Left lobe of liver (tissue), 2 donors: ENCODE measurements at places on chromosomes 2 and 18.

DNA sequence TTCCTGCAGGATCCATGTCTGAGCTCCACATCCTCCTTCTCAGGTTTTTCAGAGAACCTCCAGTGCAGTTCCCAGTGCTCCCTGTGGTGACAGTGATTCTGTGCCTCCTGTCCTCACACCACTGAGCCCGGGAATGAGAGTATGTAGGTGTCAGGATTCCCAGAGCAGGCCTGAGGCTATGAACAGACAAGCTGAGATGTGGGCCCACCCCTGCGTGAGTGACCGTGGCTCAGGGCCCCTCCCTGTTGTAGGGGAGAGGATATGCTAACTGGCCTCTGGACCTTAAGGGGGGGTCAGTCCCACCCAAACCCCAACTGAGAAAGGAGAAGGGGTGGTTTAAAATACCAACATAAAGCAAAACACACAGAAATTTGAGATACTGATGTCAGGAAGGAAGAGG is 104.8 kb upstream of the RAB12 start:
- DNase-seq, result no peak

- no peak for DNase-seq
These were observed 10.2 kb downstream of the TMEM17 start for GRCh38 chr2:62495761-62496160.

DNA sequence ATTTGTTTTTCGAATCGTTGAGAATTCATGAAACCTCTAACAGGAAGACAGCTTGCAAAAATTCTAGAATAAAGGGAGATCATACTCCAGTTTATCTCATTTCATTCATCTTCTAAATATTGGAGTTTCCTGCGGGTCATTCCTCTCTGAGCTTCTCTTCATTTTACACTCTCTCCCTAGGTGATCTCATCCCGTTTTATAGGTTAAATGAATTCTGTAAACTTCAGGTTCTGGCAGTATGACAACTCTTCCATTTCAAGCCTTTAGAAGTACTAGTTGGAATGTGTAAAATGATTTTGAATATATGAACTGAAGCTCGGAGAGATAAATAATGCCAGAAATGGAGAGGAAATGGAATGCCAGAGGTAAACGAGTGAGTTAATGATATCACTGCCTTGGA is 312.4 kb downstream of the METTL4 start:
- no peak for DNase-seq

DNA sequence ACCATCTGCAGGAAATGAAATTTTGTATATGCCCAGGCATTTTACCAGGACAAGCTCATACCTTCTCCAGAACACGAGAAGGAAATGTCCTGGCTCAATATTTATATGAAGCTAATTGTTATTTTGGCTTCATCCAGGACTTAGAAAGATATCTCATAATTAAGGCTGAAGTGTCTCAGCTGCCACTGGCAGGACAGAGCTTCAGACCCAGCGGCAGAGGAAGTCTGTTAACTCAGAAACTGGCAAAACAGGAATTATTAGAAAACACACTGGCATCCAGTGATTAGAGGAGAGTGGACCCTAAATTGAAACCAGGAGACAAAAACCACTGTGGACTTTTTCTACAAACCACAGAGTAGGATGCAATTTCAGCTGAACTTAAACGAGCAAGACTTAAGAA is 329.7 kb downstream of the CYRIA start:
- no peak for DNase-seq

DNA sequence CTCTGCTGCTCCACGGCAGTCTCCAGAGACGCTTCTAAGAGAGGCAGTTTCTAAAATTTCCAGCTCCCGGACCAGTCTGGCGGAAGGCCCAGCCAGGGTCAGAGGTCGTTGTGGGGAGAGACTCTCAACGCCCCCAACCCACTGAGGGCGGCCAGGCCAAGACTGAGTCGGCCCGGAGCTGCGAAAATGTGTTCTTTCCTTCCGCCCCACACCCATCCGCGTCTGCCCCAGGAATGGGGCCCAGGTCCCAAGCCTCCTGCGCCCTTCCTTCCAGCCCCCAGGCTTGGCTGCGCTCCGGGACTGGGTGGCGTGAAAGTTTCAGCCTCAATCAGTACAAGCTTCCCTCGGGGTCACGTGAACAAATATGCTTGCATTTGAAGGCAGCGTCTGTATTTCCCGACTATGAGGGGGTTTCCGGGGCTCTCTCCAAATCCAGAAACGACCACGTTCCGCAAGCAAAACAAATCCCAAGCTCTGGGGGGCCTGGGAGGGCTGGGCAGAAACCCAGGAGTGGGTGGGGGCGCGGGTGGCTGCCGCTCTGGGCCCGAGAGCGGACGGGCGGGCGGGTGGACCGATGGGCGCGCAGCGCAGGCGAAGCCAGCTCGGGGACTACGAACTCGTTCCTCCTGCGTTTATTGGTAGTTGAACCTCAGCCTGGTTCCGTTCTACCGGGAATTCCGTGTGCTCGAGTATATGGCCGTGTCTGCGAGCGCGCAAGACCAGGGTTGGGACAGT is 3.3 kb downstream of the HOXD3 start:
- no peak for DNase-seq

- peak; percentile 49 for DNase-seq
These were observed 38.7 kb downstream of the PKDCC start for GRCh38 chr2:42086500-42086953.

DNA sequence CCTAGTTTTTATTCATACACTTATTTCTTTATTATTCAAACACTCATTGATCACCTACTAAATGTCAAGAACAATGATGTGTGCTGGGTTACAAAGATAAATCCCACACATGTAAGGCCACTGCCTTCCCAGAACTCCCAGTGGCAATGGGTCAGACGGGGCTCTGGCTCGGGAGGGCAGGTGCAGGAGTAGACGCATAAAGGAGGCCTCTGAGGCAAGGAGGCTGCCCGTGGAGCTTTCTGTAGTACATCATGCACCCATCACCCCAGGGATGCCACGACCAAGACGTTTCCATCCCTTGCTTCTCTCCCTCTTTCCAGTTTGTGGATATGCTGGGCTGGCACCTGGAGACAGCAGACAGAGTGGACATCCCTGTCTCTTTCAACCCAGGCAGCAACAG is 153.2 kb upstream of the TTC39C start:
- no peak for DNase-seq

- no peak for DNase-seq
These were observed 56.0 kb upstream of the NFU1 start for GRCh38 chr2:69493268-69493667.

DNA sequence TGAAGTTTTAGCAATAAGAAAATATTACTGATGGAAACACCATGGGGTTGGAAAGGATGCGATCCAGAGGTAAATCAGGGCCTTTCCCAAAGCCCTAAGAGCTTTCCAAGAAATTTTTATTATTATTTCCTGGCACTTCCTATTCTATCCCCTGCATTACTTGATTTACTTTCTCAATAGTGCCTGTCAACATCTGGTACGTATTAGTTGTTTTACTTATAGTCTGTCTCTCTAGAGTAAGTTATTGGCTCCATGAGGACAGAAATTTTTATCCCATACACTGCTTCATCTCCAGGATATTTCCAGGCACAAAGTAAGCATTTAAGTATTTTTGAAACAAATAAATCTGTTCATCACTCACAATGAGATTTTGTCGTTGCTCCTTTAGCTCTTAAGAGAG is 18.1 kb downstream of the PPP4R1 start:
- DNase-seq, result no peak

- DNase-seq, result no peak
These were observed 23.3 kb upstream of the ST3GAL5 start for GRCh38 chr2:85911814-85912692.

GRCh38 chr18:56235481-56236013 is 402.8 kb downstream of the TXNL1 start:
- no peak for DNase-seq

GRCh38 chr2:16211341-16211740 is 271.0 kb downstream of the MYCN start:
- DNase-seq, result no peak

GRCh38 chr2:83058683-83059082 is 1400.4 kb downstream of the SUCLG1 start:
- DNase-seq, result no peak

- DNase-seq, result no peak
These were observed 224.8 kb upstream of the SOX11 start for GRCh38 chr2:5467178-5467905.

GRCh38 chr2:15038366-15039364 is 406.1 kb downstream of the LRATD1 start:
- no peak for DNase-seq

DNA sequence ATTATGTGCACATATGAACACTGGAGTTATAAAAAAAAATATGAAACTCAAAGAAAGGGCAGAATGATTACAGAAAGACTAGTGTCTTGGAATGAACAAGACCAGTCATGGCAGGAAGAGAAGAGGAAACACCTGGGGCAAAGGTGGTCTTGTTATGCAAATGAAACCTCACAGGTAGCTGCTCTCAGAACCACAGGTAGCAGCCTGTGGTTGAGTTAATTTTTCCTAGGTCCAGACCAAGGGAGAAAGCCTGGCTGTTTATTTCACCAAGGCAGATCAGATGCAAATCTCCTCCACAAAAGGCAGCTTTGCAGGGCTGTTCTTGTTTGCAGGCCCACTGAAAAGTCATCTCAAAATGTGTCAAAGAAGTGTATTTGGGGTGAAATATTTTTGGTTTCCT is 785.8 kb downstream of the RNF144A start:
- DNase-seq, result no peak

DNA sequence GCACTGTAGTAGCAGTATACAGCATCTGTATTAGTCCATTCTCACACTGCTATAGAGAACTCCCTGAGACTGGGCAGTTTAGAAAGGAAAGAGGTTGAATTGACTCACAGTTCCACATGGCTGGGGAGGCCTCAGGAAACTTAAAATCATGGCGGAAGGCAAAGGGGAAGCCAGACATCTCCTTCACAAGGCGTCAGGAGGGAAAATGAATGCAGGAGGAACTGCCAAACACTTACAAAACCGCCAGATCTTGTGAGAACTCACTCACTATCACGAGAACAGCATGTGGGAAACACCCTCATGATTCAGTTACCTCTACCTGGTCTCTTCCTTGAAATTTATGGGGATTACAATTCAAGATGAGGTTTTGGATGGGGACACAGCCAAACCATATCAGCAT is 25.4 kb downstream of the MAP4K4 start:
- DNase-seq, result no peak

DNA sequence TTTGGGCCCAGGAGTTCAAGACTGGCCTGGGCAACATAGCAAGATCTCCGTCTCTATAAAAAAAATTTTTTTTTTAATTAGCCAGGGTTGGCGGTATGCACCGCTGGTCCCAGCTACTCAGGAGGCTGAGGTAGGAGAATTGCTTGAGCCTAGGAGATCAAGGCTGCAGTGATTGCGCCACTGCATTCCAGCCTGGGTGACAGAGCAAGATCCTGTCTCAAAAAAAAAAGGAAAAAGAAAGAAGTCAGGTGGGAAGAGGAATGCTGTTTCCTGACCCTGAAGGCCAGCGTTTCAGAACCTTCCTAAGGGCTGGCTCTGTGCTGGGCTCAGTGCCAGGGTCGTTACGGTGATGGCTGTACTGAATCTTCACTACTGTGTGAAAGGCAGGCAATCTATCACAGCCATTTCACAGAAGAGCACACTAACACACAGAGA is 35.0 kb upstream of the AGAP1 start:
- no peak for DNase-seq

- no peak for DNase-seq
These were observed 60.5 kb downstream of the CDK15 start for GRCh38 chr2:201866643-201867473.

DNA sequence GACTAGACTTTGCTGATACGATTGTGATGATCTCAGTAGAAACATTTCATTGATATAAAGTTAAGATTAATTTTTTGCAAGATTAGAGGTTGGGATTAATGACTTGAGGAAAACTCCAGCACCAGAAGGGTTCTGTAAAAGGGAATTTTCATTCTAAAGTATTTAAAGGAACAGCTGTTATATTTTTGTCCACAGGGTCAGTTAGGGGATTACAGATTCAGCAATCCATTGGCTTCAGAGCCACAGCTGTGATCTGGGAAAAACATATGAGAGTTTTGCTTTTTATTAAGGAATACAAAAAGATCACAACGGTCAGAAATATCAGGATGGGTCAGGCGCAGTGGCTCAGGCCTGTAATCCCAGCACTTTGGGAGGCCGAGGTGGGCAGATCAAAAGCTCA is 19.6 kb upstream of the REV1 start:
- no peak for DNase-seq

- no peak for DNase-seq
These were observed 207.9 kb downstream of the CMPK2 start for GRCh38 chr2:6657855-6658254.

- DNase-seq, result no peak
These were observed 15.4 kb upstream of the CAVIN2 start for GRCh38 chr2:191862156-191862775.

DNA sequence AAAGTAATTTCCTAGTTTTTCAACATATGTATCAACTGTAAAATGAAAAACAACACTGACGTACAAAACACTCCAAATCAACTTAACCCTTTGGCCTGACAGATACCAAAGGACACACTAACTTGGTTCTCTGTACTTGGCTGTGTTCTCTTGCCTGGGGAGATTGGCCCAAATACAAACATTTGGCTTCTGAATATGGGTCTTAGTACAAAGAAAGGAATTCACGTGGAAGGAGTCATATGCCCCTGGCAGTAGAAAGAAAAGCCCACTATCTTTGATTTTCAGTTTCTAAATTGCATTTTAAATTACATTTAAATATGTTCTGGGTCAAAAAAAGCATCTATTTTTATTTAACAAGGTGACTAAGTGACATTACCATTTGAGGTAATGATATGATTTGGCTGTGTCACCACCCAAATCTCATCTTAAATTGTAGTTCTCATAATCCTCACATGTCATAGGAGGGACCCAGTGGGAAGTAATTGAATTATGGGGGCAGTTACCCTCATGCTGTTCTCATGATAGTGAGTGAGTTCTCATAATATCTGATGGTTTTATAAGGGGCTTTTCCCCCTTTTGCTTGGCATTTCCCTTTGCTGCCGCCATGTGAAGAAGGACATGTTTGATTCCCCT is 153.6 kb upstream of the CCDC195 start:
- DNase-seq, result no peak

- DNase-seq, result no peak
These were observed 1.3 kb upstream of the FAP start for GRCh38 chr2:162244541-162245031.

GRCh38 chr2:11558214-11558886 is 24.5 kb downstream of the GREB1 start:
- no peak for DNase-seq

DNA sequence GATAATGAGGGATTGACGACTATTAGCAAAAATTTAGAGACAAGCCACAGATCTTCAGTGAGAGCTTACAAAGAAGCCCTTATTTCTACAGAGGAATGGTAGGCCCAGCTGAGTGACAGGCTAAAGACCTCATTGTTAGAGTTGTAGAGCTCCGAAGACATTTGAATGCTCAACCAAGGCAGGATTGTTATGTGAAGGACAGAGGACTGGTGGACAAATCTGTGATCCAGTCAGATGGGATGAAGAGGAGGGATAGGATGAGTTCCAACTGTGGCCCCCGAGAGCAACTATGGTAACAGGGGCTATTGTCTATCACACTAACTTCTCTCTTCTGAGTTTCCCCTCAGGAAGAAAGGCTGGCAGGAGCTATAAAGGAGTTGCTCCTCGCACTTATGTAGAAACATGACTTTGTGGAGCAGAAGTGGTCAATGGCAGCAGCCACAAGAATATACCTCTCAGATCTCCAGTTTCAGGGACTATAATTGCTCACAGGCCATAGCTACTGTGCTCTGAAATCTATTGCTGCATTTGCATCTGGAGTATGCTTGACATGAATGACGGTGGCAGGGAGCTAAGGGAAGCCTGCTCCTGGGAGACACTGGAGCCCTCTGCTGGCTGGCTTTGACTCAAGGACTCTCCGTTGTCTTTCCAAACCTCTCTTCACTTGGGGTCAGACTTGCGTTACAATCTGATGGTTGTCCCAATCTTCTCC is 50.3 kb upstream of the GREB1L start:
- peak; percentile 55 for DNase-seq

- DNase-seq, result no peak
These were observed 565.2 kb upstream of the LINC00305 start for GRCh38 chr18:64714086-64714485.
